SJSA1 (cell line): ENCODE measurements at places on chromosomes 7 and 10. TPM values are rescaled to one million over a fixed set of nuclear protein-coding genes. Genes with fewer than 3 reads are reported as not detected.

DNA sequence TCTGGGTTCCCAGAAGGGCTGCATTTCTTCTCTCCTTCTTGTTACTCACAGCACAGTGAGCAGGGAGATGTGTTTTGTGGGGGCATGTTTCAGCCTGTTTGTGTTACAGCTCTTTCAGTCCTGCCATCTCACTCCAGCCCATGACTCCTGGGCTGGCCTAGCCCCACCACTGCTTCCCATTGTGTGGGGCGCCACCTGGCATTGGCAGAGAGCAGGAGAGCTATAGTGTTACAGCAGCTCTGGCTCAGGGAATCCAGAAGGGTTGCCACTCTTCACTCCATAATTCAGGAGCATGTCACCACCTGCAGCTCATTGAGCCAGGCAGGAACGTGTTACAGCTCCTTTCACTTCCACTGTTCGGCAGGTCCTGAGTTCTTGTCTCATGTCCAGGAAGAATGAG lies 30.0 kb downstream of the CLDN12 start:
- no peaks in the 10 kb centered on the region for H3K36me3 ChIP-seq
- H3K27ac ChIP-seq: no peak overlapping the region

DNA sequence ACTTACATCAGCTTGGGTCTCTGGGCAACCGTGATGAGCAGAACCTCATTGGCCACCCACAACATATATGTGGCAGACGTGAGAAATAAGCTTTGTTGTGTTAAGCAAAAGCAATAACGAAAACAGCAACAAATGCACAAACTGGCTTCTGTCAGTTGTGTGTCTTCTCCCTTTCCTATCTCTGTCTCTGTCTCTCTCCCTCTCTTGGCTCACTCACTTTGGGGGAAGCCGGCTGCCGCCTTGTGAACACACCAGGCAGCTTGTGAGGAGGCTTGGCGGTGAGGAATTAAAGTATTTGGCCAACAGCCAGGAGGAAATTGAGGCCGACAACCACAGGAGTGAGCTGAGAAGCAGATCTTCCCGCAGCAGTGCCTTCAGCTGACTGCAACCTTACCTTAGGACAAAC lies 21.9 kb upstream of the CDCA7L start:
- no peaks in the 10 kb centered on the region for H3K36me3 ChIP-seq
- H3K27ac ChIP-seq: no peak overlapping the region
- no peak for DNase-seq
- H3K4me3 ChIP-seq: no peak overlapping the region
- 0 out of 2 replicates have a peak, but pooled peaks cover 5% of the 10 kb centered on the region for H3K4me1 ChIP-seq

GRCh38 chr7:55365675-55366460 lies 731 bp downstream of the LANCL2 start:
- H3K4me1 ChIP-seq: peaks cover 11% of the 10 kb centered on the region
- DNase-seq: peak; percentile 93
- H3K27me3 ChIP-seq: no peaks in the 10 kb centered on the region
- H3K27ac ChIP-seq: peak overlapping the region; percentile 99
- H3K36me3 ChIP-seq: peaks cover 6% of the 10 kb centered on the region

DNA sequence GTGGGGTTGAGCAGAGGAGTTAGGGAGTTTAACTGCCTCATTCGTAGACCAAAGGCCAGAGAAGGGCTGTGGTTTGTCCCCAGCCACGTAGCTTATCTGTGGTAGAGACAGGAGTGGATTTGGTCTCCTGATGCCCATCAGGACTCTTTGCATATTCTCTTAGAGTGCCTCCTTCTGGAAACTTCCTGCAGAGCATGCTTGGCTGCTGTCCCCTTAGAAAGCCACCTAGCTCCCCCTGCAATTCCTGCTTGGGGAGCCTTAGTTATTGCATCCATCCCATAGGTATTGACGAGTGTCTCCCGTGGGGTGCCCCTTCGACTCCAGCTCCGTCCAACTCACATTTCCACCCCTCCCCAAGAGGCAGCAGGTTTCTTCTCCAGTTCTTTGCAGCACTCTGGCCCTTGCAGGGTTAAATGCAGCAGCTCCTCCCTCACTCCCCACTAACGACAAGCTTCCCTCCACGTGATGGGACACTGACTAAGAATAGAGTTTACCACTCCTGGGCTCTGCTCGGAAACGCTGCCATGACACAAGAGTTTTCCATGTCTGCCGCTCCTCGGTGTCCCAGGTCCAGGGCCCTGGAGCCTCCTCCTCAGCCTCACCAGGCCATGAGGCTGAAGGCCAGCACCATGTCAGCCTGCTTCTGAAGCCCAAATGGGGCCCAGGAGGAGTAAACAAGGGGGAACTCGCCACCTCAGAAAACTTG lies 147.8 kb upstream of the UNC5B start:
- no peaks in the 10 kb centered on the region for H3K4me1 ChIP-seq
- H3K27me3 ChIP-seq: no peaks in the 10 kb centered on the region; the same call in 1 of the 2 replicates
- H3K36me3 ChIP-seq: no peaks in the 10 kb centered on the region
- DNase-seq: no peak
- no peak overlapping the region for H3K27ac ChIP-seq

The POMZP3 gene
- total RNA-seq: 8.5 and 9.1 TPM in 2 replicates

DNA sequence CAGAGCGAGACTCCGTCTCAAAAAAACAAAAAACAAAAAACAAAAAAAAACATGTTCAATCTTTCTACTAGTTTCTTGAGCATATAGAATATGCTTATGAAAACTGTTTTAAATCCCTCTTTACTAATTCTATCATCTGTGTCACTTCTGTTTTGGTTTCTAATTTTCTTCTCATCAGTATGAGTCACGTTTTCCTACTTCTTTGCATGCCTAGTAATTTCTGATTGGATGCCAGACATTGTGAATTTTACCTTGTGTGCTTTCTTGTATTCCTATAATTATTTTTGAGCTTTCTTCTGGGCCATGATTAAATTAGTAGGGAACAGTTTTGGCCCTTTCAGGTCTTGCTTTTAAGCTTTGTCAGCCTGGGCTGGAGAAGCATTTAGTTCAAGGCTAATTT lies 9.9 kb downstream of the MICU1 start:
- DNase-seq: no peak
- no peak overlapping the region for H3K4me3 ChIP-seq
- H3K27ac ChIP-seq: no peak overlapping the region
- H3K36me3 ChIP-seq: no peaks in the 10 kb centered on the region

- no peaks in the 10 kb centered on the region for H3K27me3 ChIP-seq
- no peak overlapping the region for H3K4me3 ChIP-seq
- DNase-seq: peak; percentile 87
- H3K4me1 ChIP-seq: peaks cover 31% of the 10 kb centered on the region
Observed at GRCh38 chr7:36526863-36527548, 137.3 kb downstream of the ANLN start.

DNA sequence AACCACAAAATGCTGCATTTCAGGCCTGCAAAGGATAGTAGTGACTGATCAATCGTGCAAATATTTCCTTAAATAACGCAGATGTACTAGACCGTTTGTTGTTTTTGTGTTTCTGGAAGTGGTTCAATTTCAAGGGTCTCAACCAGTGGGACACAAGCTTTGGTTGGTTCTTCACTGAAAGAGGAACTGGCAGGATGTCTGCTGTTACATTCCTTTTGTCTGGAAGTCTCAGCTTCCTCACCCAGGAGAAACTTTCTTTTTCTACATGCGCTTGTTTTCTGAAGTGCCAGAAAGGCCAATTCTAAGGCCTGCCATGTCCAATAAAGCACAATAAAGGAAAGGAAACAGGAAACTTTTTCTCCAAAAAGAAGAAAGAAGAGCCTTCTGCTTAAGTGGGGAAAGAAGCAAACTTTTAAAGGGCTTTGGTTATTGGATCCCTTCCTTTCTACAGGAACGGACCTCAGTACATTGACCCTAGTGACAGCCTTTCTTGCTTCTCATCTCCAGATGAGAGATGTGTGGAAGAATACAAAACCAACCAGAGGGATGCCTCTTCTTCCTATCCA lies 4.1 kb downstream of the DKK1 start:
- H3K36me3 ChIP-seq: peaks cover 20% of the 10 kb centered on the region
- no peaks in the 10 kb centered on the region for H3K27me3 ChIP-seq
- DNase-seq: peak; percentile 77
- peaks cover 51% of the 10 kb centered on the region for H3K4me1 ChIP-seq
- H3K4me3 ChIP-seq: no peak overlapping the region

DNA sequence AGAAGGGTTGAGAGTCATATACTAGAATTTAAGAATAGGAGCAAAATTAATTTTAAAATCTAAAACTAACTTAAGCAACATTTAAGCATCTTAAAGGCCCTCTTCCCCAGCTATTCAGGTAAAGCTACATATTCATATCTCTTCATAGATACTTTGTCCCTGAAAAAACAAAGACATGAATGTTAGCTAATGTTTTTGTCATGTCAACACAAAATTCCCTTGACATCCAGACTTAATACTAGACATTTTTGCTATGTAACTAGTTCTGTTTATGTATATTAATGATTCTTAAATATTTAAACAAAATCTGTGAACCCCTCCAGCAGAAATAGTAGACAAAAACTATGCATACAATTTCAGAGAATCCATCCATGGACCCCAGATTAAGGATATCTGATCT lies 43.5 kb downstream of the BAZ1B start:
- no peak overlapping the region for H3K4me3 ChIP-seq
- H3K4me1 ChIP-seq: no peaks in the 10 kb centered on the region
- H3K36me3 ChIP-seq: peaks cover 88% of the 10 kb centered on the region
- H3K27ac ChIP-seq: no peak overlapping the region

- no peak for DNase-seq
- no peak overlapping the region for H3K4me3 ChIP-seq
- no peak overlapping the region for H3K27ac ChIP-seq
- H3K4me1 ChIP-seq: peaks cover 13% of the 10 kb centered on the region
Observed at GRCh38 chr7:134995239-134996096, 9.2 kb downstream of the AGBL3 start.

DNA sequence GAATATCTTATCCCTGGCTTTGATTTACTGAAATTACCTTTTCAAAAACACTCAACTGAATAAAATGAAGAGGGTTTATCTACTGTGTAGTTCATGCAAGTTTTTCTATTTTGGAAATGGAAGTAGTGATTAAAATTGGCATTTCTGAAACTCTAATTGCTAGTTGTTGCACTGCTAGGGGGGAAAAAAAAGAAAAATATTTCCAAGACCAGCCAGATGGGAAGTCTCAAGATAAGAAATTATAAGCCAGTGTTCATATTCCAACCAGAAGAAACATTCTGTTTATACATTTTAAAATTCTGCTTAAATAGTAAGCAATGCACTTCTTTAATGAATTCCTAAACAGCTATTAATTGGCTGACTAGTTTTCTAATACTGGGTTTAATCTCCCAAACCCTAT lies 9.4 kb upstream of the ADO start:
- no peak overlapping the region for H3K4me3 ChIP-seq
- H3K36me3 ChIP-seq: no peaks in the 10 kb centered on the region
- peaks cover 10% of the 10 kb centered on the region; the same call in 1 of the 2 replicates for H3K27me3 ChIP-seq
- no peak for DNase-seq
- no peak overlapping the region for H3K27ac ChIP-seq

DNA sequence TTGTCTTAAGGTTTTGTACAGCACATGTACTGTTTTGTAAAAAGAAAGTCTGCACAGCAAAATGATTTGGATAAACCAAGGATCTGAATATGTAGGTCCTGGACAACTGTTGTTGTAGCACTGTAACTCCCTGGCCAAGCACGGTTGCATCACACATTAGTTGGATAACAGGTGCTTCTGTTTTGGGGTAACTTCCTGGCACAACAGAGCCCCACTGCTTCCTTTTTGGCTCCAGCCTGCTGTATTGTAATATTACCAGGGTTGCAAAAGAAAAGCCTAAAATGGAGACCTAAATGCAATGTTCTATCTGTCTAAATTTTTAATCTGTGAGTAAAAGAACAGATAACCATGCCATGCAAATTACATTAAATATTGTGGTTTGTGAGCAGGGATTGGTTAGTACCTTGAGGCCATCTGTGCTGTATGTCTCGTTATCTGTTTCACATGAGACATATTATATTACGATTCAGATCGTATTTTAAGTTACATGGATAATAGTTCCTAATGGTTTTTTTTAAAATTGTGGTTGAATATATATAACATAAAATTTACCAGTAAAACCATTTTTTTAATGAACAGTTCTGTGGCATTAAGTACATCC lies 27.5 kb upstream of the WAC start:
- no peak overlapping the region for H3K27ac ChIP-seq
- H3K36me3 ChIP-seq: no peaks in the 10 kb centered on the region
- H3K4me1 ChIP-seq: no peaks in the 10 kb centered on the region
- H3K27me3 ChIP-seq: 0 out of 2 replicates have a peak, but pooled peaks cover 6% of the 10 kb centered on the region
- no peak overlapping the region for H3K4me3 ChIP-seq

DNA sequence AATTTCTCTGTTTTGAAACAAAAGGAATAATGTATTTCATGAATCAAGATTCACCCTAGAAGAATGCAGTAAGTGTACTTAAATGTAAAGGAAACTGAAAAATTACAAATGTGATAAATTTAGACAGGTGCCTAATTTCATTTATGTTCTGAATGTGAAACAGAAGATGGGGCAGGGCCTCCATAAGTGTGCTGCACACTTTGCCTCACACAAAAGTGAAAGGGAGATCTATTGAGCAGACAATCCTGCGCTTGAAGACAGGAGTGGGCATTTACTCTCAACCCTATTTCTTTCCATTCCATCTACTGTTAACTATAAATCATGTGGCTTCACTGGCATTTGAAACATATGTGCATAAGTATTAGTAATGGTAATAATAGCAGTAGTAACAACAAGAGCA lies 36.2 kb downstream of the GNG11 start:
- H3K36me3 ChIP-seq: no peaks in the 10 kb centered on the region
- no peaks in the 10 kb centered on the region for H3K4me1 ChIP-seq
- no peak overlapping the region for H3K4me3 ChIP-seq
- H3K27me3 ChIP-seq: no peaks in the 10 kb centered on the region

- H3K27me3 ChIP-seq: no peaks in the 10 kb centered on the region
- no peak for DNase-seq
- H3K36me3 ChIP-seq: no peaks in the 10 kb centered on the region
- H3K4me3 ChIP-seq: no peak overlapping the region
Observed at GRCh38 chr7:49244543-49244942, 320.2 kb downstream of the CDC14C start.

The BAMBI gene
- total RNA-seq: 61.0 and 76.9 TPM in 2 replicates

GRCh38 chr7:48269066-48269465 lies 97.8 kb downstream of the ABCA13 start:
- no peaks in the 10 kb centered on the region for H3K36me3 ChIP-seq
- no peak for DNase-seq
- no peak overlapping the region for H3K27ac ChIP-seq

The METTL27 gene
- total RNA-seq: 0.91 and 2.9 TPM in 2 replicates

The ELAPOR2 gene
- 0.89 TPM in 1 of 2 replicates, not detected in the other for total RNA-seq

The TECTB gene
- not detected in 2 replicates for total RNA-seq

- H3K4me3 ChIP-seq: no peak overlapping the region
- H3K36me3 ChIP-seq: no peaks in the 10 kb centered on the region
Observed at GRCh38 chr10:70765794-70766594, 19.2 kb downstream of the TBATA start.

The GDF2 gene
- total RNA-seq: not detected in 2 replicates

- no peaks in the 10 kb centered on the region for H3K36me3 ChIP-seq
- no peak overlapping the region for H3K4me3 ChIP-seq
- H3K27me3 ChIP-seq: no peaks in the 10 kb centered on the region
- no peak for DNase-seq
- H3K4me1 ChIP-seq: peaks cover 10% of the 10 kb centered on the region
- no peak overlapping the region for H3K27ac ChIP-seq
Observed at GRCh38 chr7:79298145-79298760, 155.2 kb downstream of the MAGI2 start.
